Chondrocyte (in vitro differentiated cells): ENCODE measurements at places on chromosomes 11 and 22. TPM values are rescaled to one million over a fixed set of nuclear protein-coding genes. Genes with fewer than 3 reads are reported as not detected.

DNA sequence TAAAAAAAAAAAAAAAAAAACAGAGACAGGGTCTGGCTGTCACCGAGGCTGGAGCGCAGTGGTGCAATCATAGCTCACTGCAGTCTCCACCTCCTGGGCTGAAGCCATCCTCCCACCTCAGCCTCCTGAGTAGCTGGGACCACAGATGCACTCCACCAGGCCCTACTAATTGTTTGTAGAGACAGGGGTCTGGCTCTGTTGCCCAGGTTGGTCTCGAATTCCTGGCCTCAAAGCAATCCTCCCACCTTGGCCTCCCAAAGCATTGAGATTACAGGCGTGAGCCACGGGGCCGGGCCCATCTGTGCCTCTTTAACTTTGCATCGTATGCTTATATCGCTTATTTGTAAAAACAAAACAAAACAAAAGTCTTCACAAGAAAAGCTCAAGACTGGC lies 3.1 kb downstream of the CPT1A start:
- peak overlapping the region; percentile 97 for H3K27ac ChIP-seq
- peak overlapping the region; percentile 74 for H3K4me3 ChIP-seq
- H3K4me1 ChIP-seq: peaks cover 54% of the 10 kb centered on the region

MFRP gene
- not detected in 3 replicates for total RNA-seq

DNA sequence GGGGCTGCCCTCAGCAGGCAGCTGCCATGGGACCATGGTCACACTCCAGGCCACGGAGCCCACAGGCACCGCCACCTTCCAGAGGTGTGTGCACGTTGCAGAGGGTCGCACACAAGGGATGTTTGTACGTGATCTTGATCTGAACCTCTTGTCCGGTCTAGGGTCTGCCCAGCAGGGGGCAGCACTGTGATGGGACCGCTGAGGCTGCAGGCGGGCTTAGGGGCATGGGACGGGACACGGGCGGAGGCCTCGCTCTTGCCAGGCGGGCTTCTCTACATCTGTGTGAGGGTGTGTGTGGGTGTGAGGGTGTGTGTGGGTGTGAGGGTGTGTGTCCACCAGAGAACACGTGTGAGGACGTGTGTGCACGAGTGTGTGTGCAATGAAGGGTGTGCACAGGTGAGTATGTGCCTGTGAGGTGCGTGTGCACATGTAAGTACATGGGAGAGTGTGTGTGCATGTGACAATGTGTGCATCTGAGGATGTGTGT lies 52.4 kb downstream of the CACNA1I start:
- no peak for DNase-seq
- H3K4me3 ChIP-seq: no peak overlapping the region
- no peaks in the 10 kb centered on the region for H3K36me3 ChIP-seq
- no peaks in the 10 kb centered on the region for H3K4me1 ChIP-seq
- no peak overlapping the region for H3K27ac ChIP-seq
- H3K27me3 ChIP-seq: peaks cover 18% of the 10 kb centered on the region

APOBEC3B gene
- total RNA-seq: 1.5 to 2.9 TPM (median 2.4 TPM) in 3 replicates

- no peaks in the 10 kb centered on the region for H3K36me3 ChIP-seq
- H3K27me3 ChIP-seq: peaks cover 34% of the 10 kb centered on the region
- no peaks in the 10 kb centered on the region for H3K4me1 ChIP-seq
Measured at GRCh38 chr11:97772705-97773104, 1248.0 kb upstream of the CNTN5 start.

GRCh38 chr11:68994894-68995285 lies 14.1 kb upstream of the MRGPRD start:
- H3K36me3 ChIP-seq: no peaks in the 10 kb centered on the region
- no peak overlapping the region for H3K27ac ChIP-seq
- H3K4me1 ChIP-seq: peaks cover 19% of the 10 kb centered on the region
- H3K27me3 ChIP-seq: peaks cover 26% of the 10 kb centered on the region
- no peak overlapping the region for H3K4me3 ChIP-seq

- H3K27me3 ChIP-seq: no peaks in the 10 kb centered on the region
- H3K36me3 ChIP-seq: no peaks in the 10 kb centered on the region
- H3K4me1 ChIP-seq: peaks cover 31% of the 10 kb centered on the region
- H3K4me3 ChIP-seq: peak overlapping the region; percentile 77
- DNase-seq: no peak
- peak overlapping the region; percentile 80 for H3K27ac ChIP-seq
Measured at GRCh38 chr22:41302021-41302767, 869 bp downstream of the ZC3H7B start.

DNA sequence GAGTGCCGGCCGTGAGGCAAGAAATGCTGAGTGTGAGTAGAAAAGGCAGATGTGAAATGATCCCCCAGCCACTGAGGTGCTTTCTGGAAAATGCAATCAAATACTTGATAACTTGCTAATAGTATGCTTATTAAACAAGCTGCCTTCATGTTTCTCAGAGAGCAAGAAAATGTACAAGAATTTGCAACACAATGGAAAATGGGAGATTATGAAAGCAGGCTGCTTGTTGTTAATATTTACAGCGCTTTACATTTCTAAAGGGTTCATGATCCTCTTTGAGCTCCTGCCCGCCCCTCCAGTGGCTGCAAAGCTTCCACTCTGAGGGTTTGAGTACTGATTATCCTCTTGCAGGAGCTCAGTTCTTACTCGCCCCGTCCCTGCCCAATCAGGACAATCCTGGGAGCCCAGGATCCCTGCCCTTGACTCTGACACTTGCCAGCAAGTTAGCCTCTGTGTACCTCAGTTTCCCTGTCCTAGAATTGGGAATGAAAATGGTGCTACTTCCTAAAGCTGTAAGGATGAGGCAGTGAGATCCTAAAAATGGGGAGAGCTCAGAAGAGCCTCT lies 645.1 kb downstream of the TBC1D22A start:
- peaks cover 3% of the 10 kb centered on the region for H3K27me3 ChIP-seq
- no peak for DNase-seq
- H3K36me3 ChIP-seq: no peaks in the 10 kb centered on the region
- no peak overlapping the region for H3K27ac ChIP-seq
- no peaks in the 10 kb centered on the region for H3K4me1 ChIP-seq
- H3K4me3 ChIP-seq: no peak overlapping the region

- H3K4me1 ChIP-seq: peaks cover 2% of the 10 kb centered on the region
- H3K4me3 ChIP-seq: no peak overlapping the region
- no peak overlapping the region for H3K27ac ChIP-seq
- H3K36me3 ChIP-seq: peaks cover 1% of the 10 kb centered on the region
- no peaks in the 10 kb centered on the region for H3K27me3 ChIP-seq
- no peak for DNase-seq
Measured at GRCh38 chr11:31636983-31637382, 127.4 kb downstream of the ELP4 start.

DNA sequence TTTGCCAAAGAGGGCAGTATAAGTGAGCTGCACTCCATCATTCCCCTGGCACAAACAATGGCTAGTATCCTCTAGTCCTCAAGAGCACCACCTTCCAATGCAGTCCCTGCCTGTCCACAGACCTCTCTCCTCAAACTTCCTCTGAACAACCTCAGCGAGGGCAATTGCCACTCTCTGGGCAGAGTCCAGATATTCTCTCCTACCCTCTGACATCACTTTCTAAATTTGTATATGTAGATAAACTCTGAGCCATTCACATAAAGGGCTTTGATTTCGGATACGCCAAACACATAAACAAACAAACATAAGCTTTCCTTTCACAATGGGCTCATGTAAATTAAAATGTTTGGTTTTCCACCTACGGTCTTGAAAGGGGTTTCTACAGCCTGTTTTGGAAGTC lies 3.0 kb upstream of the SLC43A3 start:
- no peak overlapping the region for H3K27ac ChIP-seq
- H3K27me3 ChIP-seq: peaks cover 2% of the 10 kb centered on the region
- no peaks in the 10 kb centered on the region for H3K36me3 ChIP-seq
- H3K4me3 ChIP-seq: no peak overlapping the region
- DNase-seq: no peak
- H3K4me1 ChIP-seq: peaks cover 45% of the 10 kb centered on the region

GGT5 gene
- total RNA-seq: 30.7 to 47.2 TPM (median 37.5 TPM) in 3 replicates

DNA sequence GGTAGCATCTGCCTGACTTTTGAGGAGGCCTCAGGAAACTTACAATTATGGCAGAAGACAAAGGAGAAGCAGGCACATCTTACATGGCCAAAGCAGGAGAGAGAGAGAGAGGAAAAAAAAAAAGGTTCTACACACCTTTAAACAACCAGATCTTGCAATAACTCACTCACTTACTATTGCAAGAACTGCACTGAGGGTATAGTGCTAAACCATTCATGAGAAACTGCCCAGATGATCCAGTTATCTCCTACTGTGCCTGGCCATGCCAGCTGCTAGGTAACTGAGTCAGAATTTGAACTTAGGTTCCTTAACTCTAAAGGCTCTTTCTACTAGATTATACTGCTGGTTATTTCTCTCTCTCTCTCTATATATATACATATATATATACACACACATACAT lies 7.3 kb downstream of the HORMAD2 start:
- H3K4me1 ChIP-seq: no peaks in the 10 kb centered on the region
- no peak overlapping the region for H3K27ac ChIP-seq
- DNase-seq: no peak
- no peak overlapping the region for H3K4me3 ChIP-seq
- peaks cover 2% of the 10 kb centered on the region for H3K27me3 ChIP-seq

ART5 gene
- 0.44 to 0.72 TPM (median 0.67 TPM) in 3 replicates for total RNA-seq

DNA sequence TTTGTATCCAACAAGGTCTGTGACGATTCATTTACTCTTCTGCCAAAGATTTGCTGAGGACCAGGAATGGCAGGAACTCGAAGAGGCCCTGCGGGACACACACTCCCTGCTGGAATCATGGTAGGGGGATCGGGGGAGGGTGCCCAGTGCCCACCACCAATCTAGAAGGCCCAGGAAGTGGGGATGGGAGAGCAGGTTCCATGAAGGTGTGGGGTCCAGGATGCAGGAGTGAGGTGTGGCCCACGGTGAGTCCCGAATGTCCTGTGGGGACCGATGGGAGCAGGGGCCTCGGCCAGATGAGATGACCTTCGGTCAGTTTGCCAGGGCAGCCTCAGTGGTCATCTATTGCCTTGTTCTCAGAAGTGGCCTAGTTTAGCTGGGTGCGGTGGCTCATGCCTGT lies 492.7 kb downstream of the BRD1 start:
- no peak for DNase-seq
- no peak overlapping the region for H3K4me3 ChIP-seq
- H3K36me3 ChIP-seq: no peaks in the 10 kb centered on the region

- H3K27me3 ChIP-seq: peaks cover 10% of the 10 kb centered on the region
- H3K27ac ChIP-seq: no peak overlapping the region
- peaks cover 7% of the 10 kb centered on the region for H3K4me1 ChIP-seq
- H3K4me3 ChIP-seq: no peak overlapping the region
- no peaks in the 10 kb centered on the region for H3K36me3 ChIP-seq
Measured at GRCh38 chr22:44183287-44183588, 2.5 kb downstream of the PARVG start.

DNA sequence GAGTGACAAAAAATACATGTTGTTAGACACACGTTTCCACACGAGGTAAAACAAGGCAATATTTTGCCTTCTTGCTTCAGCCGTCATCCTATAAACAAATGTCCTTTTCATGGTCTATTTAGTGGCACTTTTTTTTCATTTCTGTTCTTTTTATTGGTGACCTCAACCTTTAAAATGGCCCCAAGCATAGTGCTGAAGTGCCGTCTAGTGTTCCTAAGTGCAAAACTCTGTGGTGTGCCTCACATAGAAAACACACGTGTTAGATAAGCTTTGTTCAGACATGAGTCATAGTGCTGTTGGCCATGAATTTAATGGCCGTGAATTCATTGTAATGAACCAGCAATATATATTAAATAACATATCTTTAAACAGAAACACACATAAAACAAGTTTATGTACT lies 15.6 kb downstream of the OVCH2 start:
- H3K36me3 ChIP-seq: no peaks in the 10 kb centered on the region
- no peak overlapping the region for H3K4me3 ChIP-seq
- H3K27ac ChIP-seq: no peak overlapping the region
- no peak for DNase-seq
- H3K27me3 ChIP-seq: no peaks in the 10 kb centered on the region
- H3K4me1 ChIP-seq: peaks cover 15% of the 10 kb centered on the region

GRCh38 chr11:86370922-86371594 lies 3.6 kb upstream of the CCDC81 start:
- H3K36me3 ChIP-seq: no peaks in the 10 kb centered on the region
- H3K27ac ChIP-seq: peak overlapping the region; percentile 68
- no peak overlapping the region for H3K4me3 ChIP-seq
- no peaks in the 10 kb centered on the region for H3K27me3 ChIP-seq

GRCh38 chr11:33674035-33674814 lies 26.4 kb downstream of the C11orf91 start:
- H3K36me3 ChIP-seq: peaks cover 9% of the 10 kb centered on the region
- DNase-seq: no peak
- no peaks in the 10 kb centered on the region for H3K27me3 ChIP-seq
- no peak overlapping the region for H3K4me3 ChIP-seq
- peaks cover 5% of the 10 kb centered on the region for H3K4me1 ChIP-seq

- no peaks in the 10 kb centered on the region for H3K36me3 ChIP-seq
- no peak overlapping the region for H3K4me3 ChIP-seq
- H3K4me1 ChIP-seq: peaks cover 9% of the 10 kb centered on the region
- H3K27ac ChIP-seq: no peak overlapping the region
Measured at GRCh38 chr11:113376156-113376555, 11.4 kb upstream of the ANKK1 start.

DNA sequence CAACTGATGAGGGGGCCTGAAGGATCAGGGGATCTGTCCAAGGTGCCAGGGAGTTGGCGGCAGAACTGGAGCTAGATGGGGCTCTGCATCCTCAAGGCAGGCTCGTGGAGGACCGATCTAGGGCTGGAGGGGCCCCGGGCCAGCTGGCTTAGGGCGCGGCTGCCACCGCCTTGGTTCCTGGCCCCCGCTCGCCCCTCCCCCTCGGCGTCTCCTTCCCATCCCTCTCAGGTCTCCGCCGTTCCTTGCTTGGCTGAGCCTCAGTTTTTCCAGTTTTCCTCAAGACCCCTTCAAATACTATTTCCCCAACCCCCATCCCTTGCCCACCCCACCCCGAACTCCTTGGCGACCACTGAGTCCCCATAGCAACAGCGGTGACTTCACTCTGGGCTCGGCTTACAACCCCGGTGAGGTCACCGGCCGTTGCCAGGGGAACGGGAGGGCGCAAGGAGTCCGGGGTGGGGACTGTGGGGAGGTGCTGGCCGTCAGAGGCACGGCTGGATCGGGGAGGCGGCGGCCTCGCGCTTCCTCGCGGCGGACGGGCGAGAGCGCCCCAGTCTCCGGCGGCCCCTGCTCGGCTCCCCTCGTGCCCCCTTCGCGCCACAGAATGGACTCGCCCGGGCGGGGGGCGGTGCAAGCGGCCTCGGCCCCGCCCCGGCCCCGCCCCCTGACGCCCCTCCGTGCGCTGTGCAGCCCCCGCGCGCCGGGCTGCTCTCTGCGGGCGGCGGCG lies 7.5 kb downstream of the FREY1 start:
- DNase-seq: peak; percentile 93
- H3K36me3 ChIP-seq: no peaks in the 10 kb centered on the region
- peaks cover 4% of the 10 kb centered on the region for H3K27me3 ChIP-seq

DNA sequence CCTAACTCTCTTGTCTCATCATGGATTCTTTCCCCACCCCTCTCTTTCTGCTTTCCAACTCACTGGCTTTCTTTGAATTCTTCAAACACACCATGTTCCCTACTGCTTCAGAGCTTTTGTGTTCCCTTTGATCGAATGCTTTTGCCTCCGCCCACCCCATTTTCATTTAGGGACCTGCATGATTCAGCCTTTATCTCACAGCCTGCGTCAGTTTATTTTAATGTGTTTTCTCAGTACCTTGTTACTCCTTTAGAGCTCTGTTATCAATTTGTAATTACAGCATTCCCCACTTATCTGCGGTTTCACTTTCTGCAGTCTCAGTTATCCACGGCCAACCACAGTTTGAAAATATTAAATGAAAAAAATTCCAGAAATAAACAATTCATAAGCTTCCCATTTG lies 451.3 kb downstream of the METTL15 start:
- no peaks in the 10 kb centered on the region for H3K4me1 ChIP-seq
- no peaks in the 10 kb centered on the region for H3K36me3 ChIP-seq
- H3K4me3 ChIP-seq: no peak overlapping the region
- H3K27ac ChIP-seq: no peak overlapping the region

GRCh38 chr11:78083021-78083420 lies 3.4 kb upstream of the NDUFC2 start:
- H3K27me3 ChIP-seq: no peaks in the 10 kb centered on the region
- no peak overlapping the region for H3K27ac ChIP-seq
- no peaks in the 10 kb centered on the region for H3K36me3 ChIP-seq
- no peak overlapping the region for H3K4me3 ChIP-seq
